ENCODE measurements at places on chromosomes 16 and 17. TPM values are rescaled to one million over a fixed set of nuclear protein-coding genes. Genes with fewer than 3 reads are reported as not detected.

- no peak for DNase-seq
These were observed 43.1 kb downstream of the SHCBP1 start for GRCh38 chr16:46577988-46578579.

- DNase-seq = no peak
These were observed 97.1 kb downstream of the TMEM100 start for GRCh38 chr17:55625521-55625920.

GRCh38 chr17:30332057-30332542 lies 1.8 kb downstream of the TMIGD1 start:
- DNase-seq = peak; percentile 51

GRCh38 chr16:51103590-51103989 lies 47.5 kb downstream of the SALL1 start:
- no peak for DNase-seq

- no peak for DNase-seq
These were observed 144.5 kb downstream of the CDH11 start for GRCh38 chr16:64977206-64977920.

- no peak for DNase-seq
These were observed 5.5 kb downstream of the IGFBP4 start for GRCh38 chr17:40448639-40449261.

DNA sequence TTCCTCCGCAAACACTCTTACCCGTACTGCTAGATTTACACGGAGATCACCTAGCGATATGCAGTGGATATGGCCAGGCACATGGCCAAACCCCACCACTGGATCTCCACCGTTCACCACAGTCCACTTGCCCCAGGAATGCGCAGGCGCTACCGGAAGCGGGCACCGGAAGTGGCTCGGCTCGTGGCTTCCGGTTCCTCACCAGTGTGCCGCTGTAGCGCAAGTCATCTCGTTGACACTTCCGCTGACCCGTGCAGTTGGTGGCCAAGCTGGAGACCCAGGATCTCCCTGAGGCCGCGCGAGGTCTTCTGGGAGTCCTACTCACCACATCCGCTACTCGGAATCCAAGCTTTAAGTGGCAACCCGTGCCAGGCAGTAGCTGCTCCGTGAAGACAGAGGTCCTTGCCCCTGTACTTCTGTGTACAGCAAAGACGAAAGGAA lies 11.5 kb downstream of the ZNF597 start:
- peak; percentile 20 for DNase-seq

DNA sequence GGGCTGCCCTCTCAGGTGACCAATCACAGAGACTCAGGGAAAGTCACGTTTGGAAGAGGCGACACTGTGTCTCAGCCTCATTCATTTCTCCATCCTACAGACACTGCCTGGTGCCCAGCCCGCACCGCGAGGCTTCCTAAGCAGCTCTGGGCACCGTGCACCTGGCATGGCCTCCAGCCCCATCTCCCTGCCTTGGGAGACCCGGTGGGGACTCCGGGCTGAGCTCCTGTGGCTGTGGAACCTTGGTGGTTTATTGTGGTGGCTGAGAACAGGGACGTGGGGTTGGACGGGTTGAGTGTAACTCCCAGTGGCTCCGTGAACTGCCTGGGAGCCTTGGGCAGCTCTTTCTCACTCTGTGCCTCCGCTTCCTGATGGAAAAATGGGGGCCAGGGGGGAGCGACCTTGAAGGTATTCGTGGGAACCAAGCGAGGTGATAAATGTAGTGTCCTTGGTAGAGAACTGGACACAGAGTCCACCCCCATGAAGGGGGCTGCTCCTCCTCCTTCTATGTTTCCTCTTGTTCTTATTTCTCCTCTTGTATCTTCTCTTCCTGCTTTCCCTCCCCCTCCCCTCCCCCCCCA lies 215.4 kb downstream of the SEC14L1 start:
- DNase-seq = no peak

- DNase-seq = no peak
These were observed 37.7 kb downstream of the PLCG2 start for GRCh38 chr16:81816793-81817210.

Gene PRSS33
- not detected for total RNA-seq
